ENCODE measurements at places on chromosomes 3 and 15.

DNA sequence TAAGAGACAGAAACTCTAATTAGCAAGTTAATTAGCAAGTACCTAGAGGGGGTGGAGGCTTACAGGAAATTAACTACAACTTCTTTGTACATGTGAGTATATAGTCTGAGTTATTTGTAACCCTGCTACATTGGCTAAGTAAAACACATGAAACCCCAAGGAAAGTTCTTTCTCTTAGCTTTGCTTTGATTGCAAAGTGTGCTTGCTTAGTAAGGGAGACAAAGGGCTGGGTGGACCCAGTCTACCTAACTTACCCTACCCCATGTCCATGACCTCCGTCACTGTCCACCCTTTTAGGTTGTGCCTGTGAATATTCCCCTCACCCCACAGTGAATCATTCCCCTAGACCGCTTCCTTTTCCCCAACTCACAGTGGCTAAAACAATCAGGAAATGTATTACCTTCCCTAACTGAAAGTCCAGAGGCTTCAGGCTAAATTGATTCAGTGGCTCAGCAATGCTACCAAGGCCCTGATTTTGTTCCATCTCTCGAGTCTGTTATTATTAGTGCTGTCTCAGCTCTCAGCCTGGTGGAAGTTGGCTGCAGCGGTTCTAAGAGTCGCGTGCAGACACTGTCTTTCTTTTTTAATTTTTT is 31.1 kb upstream of the RYR3 start:
- DNase-seq, result no peak

DNA sequence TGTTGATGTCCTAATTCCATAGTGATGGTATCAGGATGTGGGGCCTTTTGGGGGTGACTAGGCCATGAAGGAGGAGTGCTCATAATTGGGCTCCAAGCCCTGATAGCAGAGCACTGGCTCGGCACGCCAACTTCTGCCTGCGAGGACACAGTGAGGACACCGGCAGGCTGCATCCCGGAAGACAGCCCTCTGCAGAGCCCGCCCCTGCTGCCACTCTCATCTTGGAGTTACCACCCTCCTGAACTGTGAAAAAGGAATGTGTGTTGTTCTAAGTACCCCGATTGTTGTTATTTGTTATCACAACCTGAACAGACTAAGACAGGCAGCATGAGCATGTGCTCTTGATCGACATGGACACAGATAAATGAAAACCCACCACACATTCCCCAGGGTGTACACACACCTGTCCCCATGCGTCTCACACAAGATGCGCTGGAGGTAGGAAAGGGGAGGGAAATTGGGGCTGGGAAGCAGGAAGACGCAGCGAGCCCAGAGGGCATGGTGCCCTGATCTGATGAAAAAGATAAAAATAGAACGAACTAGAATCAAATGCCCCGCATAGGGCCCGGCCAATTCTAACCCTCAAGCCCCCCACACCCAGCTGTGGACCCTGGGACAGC is 40.1 kb downstream of the RPN1 start:
- no peak for DNase-seq

DNA sequence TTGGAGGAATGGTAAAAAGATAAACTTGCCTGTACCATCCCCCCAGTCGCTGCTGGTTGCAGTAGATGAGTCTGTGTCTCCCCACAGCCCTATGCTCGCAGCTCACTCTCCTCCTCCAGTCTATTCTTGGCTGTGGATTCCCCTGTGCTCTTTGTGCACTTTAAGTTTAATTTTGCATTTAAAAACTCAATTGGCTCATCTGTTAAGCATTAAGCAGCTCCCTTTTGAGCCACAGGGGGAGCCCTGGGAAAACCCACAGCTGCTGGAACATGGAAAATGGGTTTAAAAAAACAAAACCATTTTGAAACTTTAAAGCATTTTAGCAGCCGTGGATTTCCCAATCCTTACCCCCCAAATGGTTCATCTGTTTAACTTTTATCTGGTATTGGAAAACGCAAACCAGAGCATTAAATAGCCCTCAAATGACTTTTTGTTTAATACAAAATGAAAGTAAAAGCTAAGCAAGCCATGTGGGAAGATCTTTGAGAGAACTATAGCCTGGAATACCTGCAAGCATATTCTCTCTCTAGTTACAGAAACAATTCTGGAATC is 536.9 kb downstream of the ZIC1 start:
- DNase-seq, result no peak

DNA sequence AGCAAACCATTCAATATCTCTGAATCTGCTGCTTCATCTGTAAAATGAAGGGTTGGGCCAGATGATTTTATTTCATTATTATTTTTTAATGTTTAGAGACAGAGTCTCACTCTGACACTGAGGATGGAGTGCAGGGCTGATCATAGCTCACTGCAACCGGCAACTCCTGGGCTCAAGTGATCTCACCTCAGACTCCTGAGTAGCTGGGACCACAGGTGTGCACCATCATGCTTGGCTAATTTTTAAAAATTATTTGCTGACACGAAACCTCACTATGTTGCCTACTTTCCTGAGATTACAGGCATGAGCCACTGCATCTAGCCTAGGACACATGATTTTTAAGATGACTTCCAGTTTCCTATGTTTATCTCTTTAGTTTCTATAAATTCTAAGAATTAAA is 105.8 kb downstream of the P3H2 start:
- DNase-seq, result no peak

- no peak for DNase-seq
These were observed 4.5 kb downstream of the MESP2 start for GRCh38 chr15:89780601-89781000.

- no peak for DNase-seq
These were observed 27.8 kb upstream of the IGF2BP2 start for GRCh38 chr3:185852635-185853034.

DNA sequence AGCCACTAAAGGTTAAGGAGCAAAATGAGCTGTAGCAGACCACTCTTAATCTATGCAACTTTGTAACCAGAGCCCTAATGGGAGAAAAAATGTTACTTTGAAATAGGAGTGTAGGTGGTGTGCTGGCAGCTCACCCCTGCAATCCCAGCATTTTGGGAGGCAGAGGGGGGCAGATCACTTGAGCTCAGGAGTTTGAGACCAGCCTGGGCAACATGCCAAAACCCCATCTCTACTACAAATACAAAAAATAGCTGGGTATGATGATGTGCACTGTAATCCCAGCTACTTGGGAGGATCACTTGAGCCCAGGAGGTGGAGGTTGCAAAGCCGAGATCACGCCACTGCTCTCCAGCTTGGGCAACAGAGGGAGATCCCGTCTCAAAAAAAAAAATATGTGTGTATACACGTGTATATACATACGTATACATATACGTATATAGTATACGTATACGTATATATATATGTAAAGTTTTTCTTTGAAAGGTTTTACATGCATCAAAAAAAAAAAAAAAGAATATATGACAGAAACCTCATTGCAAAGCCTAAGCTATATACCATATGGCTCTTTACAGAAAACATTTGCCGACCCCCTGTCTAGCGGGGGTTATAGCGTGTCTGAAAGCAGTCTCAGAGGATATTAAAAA is 15.7 kb downstream of the CAPN7 start:
- no peak for DNase-seq

DNA sequence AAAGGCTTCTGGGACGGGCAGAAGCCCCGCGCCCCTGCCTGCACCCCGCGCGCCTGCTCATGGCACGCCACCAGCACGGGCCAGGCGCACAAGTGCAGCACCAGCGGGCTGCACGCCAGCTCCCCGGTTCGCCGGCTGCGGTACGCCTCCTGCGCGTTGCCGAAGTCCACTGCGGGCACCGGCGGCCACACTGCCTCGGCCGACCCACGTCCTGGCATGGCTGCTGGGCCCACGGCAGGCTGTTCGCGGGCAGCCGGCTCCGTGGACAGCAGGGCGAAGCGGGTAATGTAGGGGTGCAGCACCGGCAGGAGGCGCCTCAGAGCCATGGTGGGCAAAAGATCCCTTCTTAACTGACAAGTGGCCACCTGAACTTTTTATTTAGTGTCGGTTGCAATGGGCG is 34.8 kb downstream of the MCCC1 start:
- no peak for DNase-seq

- DNase-seq, result no peak
These were observed 29.0 kb downstream of the SMARCC1 start for GRCh38 chr3:47752716-47753115.

DNA sequence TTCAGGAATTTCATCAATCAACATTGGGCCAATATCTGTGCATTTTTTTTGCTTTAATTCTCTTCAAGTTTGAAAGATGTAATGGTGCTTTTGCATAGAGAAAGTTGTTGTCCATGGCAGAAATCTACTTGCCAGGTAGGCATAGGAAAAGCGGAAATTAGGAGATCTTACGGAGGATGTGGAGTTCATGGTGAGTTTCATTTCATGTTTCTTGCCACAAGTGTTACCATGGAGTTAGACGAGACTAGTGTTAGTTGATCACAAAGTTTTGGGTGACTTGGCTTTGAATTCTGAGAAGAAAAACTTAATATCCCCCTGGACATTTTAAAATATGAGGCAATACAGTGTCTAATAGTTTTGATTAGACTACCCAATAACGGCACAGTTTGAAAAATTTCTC is 1.0 kb upstream of the P2RY13 start:
- no peak for DNase-seq

- no peak for DNase-seq
These were observed 26.2 kb downstream of the PCSK6 start for GRCh38 chr15:101463270-101463669.

GRCh38 chr3:157279237-157279636 is 119.3 kb upstream of the CCNL1 start:
- DNase-seq, result no peak

DNA sequence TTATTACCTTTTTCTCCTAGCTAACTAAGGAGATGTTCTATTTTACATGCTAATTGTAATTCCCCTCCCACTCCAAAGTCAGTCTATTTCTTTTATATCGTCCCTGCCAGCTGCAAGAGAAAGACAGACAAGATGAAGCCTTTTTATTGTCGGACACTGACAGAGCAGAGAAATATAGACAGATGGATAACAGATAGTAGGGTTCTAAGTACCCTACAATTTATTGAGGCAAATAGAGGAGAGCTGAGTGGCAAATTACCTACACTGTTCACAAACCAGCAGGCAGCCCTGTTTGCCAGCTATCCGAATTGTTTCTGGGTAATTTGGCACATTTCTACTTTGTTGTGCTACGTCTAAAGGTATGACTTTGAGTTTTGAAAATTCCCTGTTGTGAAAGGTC is 392.3 kb upstream of the ZNF717 start:
- no peak for DNase-seq

DNA sequence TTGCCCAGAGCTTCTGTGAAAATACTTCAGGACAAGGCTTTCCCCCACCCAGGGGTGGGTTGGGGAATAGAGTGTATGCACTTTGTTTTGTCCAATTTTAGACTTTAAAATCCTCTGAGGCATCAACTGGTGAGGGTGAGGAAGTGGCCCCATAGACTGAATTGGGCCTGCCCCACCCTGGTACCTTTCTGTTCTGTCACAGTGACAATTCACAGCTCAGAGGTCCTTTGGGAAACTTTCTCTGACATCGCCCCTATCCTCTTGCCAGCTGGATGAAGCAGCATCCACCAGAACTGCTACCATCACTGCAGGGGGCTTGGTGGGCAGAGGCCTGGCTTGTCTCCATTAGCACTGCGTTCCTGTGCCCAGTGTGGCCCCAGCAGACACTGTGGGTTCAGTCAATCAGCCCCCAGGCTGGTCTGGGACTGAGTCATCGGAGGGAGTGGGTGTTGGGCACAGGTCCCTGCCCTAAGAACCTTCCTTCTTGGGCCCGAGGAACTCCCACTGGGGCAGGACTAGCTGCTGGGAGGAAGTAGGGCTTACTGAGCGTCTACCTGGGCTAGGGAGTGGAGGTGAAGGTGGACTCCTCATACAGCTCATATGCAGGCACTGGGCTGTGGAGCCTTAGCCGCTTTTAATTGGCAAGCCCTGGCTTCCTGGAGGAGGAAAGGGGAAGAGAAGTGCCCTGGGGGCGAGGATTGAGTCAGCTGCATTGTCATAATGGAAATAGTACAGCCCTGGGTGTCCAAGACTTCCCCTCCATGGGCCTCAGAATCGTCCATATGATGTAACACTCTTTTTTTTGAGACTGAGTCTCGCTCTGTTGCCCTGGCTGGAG is 1.5 kb upstream of the PPM1M start:
- DNase-seq, result peak; percentile 29

DNA sequence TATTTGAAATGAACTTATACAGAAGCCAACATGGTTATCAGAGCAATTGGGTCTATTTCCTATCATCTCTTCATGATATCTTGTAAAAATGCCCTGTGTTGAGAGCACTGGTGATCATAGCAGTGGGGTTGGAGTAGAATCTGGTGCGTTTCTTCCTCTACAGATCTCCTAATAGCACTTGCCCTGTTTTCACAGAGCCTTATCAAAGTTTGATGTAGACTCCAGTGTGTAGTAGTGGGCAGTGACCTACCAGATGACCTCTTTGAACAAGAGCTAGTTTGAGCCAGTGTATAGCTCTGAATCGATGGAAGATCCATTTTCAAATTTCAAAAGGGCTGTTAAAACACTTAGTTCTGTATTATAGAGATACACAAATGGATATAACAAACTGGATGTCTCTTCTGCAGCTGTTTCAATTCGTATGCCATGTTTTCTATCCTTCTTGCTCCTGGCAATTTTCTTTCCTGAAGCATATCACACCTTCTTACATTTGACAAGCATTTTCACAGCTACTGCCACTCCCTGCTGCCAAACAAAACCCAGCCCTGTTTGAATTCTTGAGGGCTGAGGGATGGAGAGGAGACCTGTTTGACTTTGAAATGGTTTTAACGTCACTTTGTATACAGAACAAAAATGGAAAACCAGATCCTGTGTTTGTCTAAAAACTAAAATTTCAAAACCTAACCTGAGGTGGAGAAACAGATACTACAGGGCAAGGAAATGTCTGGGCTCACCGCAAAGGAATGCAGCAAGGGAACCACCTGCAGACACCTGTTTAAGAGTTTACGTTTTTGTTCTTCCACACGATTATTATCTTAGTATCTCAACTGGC is 354.5 kb upstream of the TPRG1 start:
- no peak for DNase-seq

DNA sequence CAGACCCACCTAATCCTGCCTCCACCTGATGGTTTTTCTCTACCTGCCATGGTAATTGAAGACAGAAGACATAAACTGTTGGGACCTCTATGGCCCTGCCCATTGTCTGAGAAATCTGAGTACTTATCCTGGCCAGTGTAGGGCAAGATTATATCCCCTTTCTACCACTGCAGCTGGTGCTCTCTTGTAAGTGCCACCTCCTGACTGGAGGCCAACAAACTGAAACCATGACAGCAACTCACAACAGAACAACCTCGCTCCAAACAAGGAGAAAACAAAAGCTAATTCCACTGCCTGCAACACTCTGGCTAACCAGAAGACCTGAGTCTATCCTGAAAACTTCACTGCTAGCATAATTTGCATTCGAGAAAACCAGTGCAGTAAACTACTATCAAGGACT is 82.9 kb downstream of the CLDN1 start:
- DNase-seq, result no peak

- no peak for DNase-seq
These were observed 13.3 kb downstream of the PLXND1 start for GRCh38 chr3:129593230-129593594.

Measured in activated T-cell treated with anti-CD3 and anti-CD28 coated beads for 4 hours (primary cell).